GM04504 (cell line): ENCODE measurements at places on chromosomes 1 and 21.

DNA sequence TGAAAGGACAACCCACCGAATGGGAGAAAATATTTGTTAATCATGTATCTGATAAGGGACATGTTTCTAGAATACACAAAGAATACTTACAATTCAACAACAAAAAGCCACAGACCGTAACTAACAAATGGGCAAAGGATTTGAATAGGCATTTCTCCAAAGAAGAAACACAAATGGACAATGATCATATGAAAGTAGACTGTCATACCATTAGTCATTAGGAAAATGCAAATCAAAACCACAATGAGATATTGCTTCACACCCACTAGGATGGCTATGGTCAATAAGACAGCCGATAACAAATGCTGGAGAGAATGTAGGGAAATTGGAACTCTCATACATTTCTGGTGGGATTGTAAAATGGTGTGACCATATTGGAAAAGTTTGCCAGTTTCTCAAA lies 367.2 kb upstream of the SGIP1 start:
- DNase-seq: no peak

- DNase-seq: peak; percentile 84
Observed at GRCh38 chr1:183209533-183210158, 23.6 kb downstream of the LAMC2 start.

DNA sequence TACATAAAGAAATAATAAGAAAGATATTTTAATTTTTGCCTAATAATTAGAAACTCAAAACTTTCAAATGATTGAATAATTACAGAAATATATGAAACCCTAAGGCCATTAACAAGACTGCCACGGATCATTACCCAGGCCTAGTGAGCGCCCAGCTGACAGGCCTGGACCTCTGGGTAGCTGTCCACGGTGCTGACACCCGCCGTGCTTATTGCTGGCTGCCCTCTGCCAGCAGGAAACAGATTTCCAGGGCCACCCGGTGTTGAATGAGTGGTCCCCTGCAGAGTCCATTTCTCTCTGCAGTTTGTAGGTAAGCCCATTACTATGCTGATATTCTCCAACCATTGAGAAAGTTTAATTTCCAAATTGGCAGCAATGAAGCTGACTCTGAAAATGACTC lies 254.4 kb upstream of the GJB5 start:
- DNase-seq: no peak

GRCh38 chr1:117616356-117616755 lies 10.5 kb downstream of the TENT5C start:
- DNase-seq: no peak

DNA sequence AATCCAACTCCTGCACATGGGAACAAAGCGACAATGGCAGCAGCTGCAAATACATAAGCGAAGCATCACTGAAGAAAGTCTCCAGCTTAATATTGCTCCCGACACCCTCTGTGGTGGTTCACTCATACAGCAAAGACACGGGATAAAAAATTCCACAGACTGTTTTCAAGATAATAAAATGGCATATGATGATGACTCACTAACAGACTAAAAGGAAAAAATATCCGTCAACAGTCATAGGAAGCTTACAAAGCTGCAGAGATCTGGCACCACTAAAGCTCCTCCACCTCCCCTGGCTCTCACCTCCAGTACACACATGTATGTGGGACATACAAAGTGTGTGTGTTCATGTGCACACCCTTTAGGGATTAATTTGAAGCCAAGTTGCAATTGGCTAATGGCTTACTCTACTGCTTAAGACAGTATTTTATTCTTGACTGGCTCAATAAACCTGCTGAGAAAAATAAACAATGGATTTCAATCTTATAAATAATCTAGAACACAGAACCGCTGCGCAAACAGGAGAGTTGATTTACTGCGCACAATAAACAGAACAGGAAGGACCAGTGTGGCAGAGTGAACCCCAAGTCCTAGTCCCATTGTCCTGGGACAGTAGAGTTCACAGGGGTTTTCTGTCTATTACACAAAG lies 94.4 kb downstream of the SLC45A1 start:
- no peak for DNase-seq

GRCh38 chr1:1535201-1536018 lies 5.0 kb downstream of the TMEM240 start:
- no peak for DNase-seq

GRCh38 chr1:160744852-160745520 lies 5.9 kb downstream of the SLAMF7 start:
- no peak for DNase-seq

DNA sequence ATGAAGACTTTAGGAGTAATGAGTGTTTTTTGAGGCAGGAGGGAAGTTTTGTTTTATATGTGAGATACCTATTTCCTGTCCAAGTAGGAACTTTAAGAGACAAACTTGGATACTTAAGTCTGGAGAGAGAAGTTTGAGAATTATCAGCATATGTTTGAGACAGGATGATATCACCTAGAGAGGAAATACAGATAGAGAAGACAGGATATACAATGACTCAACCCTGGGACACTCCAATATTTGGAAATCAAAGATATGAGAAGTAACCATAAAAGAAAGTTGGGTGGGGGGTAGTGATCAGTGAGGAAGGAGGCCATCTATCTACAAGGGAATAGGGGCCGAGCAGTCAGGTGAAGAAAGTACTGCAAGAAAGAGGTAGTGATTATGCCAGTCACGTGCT lies 6.5 kb downstream of the LCE7A start:
- DNase-seq: no peak

DNA sequence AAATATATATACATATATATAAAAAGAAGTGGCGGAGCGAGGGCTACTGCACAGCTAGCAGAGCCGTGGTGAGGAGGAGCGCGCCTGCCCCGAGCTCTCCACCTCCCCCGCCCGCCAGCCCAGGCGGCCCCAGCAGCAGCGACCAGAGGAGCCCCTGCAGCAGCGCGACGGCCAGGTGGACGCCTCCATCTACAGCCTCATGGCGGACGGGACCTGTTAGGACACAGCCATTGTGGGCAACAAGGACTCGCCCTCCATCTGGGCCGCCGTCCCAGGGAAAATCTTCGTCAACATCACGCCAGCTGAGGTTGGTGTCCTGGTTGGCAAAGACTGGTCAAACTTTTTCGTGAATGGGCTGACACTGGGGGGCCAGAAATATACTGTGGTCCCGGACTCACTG lies 41.9 kb upstream of the REG4 start:
- no peak for DNase-seq

DNA sequence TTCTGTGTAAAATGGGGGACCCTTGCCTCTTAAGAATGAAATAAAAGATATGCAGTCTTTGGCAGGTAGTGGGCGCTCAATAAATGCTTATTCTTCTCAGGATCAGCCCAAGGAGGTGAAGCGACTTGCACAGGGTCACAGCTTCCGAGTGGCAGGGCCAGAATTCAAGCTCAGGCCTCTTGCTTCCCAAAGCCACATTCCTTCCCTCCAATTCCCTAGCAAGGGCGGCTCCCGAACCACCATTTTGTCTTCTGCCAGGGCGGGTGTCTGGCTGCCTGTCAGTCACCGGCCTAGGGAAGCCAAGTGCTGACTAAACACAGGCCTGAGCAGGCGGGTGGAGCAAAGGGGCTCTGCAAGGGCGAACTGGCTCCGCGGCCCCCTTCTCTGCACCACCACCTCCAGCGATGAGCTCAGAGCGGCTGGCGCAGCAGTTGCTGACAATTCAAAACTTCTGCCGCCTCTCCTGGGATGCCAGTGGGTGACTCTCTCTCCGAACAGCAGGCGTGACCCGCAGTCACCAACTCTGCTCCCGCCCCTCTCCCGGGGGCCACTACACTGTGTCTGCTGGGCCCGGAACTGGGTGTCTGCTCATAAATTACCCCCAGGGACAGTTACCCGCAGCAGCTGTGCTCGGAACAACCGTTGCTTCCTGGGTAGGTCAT lies 10.8 kb downstream of the GPR3 start:
- DNase-seq: peak; percentile 32

DNA sequence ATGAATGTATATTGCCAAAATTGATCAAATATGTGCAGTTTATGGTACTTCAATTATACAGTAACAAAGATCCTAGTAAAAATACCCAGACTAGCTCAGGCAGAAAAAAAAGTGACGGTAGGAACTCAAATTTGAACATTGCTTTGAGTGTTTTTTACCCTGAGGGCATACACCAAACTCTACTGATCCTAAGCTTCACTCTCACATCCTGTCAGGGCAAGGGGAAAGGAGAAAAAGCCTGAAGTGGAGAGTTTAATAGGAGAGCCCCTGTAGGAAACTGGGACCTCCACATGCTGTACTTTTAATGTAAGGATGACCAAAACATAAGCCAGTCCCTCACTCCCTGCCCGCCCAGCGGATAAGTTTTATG lies 59.8 kb upstream of the GNG12 start:
- no peak for DNase-seq

- DNase-seq: no peak
Observed at GRCh38 chr1:151346082-151346768, 827 bp downstream of the RFX5 start.

DNA sequence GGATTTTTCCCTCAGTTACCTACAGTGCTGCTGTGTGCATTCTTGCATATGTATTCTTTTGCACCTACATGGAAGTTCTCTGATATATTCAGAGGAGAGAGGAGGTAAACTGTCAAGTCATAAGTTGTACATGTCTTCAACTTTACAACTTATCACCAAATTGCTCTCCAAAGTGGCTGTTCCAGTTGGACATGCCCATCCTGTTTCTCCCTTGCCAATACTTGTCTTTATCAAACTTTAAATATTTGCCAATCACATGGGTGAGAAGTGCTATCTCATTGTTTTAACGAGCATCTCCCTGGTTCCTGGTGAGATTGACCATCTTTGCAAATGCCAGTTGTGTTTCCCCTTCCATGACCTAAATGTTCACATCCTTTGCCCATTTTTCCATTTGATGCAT lies 88.2 kb downstream of the KIF26B start:
- no peak for DNase-seq

DNA sequence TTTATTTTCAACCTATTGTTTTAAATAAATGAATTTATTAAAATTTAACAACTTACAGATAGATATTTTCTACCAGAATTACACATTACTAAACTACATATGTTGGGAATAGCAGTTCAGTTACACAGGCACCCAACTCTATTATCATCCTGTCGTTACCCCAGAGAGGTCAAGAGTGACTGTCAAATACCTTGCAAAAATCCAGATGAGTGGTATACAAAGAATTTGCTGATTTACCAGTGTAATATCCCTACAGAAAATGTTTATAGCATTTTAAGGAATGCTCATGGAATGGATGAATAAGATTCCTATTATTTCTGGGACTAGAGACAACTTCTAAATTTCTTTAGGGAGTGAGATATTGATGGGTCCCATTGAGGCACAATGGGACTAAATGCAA lies 300.7 kb upstream of the RGS18 start:
- DNase-seq: no peak

DNA sequence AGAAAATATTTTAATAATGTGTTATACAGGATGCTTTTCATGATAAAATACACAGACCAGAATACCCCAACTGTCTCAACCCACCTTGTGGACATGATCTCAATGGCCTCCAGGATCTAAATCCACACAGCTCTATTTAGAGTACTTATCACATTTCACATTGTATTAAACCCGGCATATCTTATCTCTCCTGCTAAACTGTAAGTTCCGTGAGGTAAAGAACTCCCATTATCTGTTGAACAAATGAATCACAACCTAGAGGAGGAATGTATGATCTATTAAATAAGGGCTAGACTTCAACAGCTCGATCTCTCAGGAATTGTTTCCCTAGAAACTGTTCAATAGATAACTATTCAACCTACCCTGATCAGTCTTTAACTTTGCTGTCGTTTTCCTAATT lies 6.9 kb downstream of the ETV3 start:
- no peak for DNase-seq

GRCh38 chr1:167169642-167170041 lies 51.0 kb upstream of the POU2F1 start:
- DNase-seq: no peak

DNA sequence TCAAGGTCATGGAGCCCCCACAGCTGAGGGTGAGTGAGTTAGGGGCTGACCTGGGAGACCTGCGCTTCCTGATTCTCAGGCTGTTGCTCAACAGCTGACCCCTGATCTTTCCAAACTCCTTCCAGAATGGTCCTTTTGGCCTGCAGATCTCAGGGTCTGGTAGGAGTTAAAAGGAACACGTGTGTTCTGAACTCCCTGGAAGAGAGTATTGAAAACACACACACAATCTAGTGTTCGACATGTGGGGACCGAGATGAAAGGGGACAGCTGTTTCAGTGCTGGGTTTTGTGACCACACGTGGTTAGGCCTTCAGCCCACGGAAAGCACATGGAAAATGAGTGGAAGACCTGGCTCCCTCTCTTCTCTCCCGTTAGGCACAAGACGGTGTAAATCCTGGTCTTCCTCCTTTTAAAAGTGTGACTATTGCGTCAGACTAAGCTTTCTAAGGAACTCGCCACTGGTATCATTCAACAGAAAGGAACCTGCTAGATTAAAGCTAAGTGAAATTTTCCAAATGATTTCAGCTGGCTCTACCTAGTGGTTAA lies 49.6 kb downstream of the RUNX1 start:
- no peak for DNase-seq

DNA sequence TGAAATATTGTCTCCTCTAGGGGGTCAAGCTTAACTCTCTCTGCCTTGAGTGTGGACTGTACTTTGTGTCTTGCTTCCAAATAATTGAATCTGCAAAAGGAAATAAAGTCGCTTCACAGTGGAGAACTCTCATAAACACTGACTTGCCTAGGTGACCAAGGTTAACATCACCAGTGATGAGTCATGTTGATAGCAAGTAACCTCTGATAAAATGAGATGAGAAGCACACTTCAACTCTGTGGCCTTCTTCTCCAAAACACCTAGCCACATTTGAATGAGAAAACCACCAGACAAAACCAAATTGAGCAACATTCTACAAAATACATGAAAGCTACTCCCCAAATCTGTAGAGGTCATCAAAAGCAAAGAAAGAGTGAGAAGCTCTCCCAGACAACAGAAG lies 37.6 kb downstream of the PDE4B start:
- no peak for DNase-seq

DNA sequence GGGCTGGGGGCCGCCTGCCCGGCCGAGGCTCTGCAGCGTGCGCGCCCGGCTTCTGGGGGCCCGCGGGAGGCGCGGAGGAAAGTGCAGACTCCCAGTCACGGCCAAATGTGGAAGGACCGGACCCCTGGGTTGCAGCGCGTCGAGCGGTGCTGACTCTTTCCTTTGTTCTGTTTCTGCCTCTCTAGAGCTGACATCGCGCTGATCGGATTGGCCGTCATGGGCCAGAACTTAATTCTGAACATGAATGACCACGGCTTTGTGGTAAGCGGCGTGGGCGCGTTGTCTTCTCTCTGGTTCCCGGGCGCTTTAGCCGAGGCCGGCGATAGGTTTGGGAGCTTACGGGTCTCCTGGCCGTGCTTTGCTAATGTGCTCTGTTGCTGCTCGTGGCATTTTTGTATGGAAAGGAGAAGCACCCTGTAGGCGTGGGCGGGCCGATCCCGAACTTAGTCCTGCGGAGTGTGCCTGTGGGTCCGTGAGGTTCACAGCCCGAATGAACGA lies 629 bp downstream of the PGD start:
- no peak for DNase-seq

- DNase-seq: no peak
Observed at GRCh38 chr1:8302081-8302956, 15.6 kb upstream of the SLC45A1 start.

- DNase-seq: no peak
Observed at GRCh38 chr1:176479971-176480370, 17.0 kb downstream of the PAPPA2 start.

GRCh38 chr1:147238053-147238902 lies 4.2 kb upstream of the CHD1L start:
- DNase-seq: no peak

GRCh38 chr1:4796161-4797015 lies 142.0 kb downstream of the AJAP1 start:
- DNase-seq: no peak
